ENCODE measurements at places on chromosomes 12 and 14.

GRCh38 chr12:69998011-69998410, 173.0 kb downstream of the MYRFL start:
- no peak for DNase-seq

DNA sequence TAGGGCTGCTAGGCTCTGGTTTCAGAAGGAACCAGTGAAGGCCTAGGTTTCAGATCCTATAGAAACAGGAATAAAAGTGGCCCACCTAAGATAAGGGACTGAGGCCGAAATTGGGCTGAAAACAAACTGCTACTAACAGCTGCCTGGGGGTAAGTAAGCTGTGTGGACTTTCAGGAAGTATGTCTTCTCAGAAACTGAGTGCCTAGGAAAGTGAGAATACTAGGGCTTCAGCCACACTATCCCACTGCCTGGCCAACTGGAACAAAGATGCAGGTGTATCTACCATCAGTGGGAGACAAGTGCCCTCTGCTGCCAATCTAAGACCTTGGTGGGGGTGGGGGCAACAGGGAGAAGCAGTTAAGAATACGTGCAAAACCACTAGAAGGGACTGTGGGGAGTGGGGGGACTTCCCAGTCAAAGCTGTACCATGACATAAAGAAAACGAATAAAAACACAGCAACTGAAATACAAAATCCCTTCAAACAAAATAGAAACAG, 82.5 kb downstream of the MED13L start:
- DNase-seq, result peak; percentile 30

DNA sequence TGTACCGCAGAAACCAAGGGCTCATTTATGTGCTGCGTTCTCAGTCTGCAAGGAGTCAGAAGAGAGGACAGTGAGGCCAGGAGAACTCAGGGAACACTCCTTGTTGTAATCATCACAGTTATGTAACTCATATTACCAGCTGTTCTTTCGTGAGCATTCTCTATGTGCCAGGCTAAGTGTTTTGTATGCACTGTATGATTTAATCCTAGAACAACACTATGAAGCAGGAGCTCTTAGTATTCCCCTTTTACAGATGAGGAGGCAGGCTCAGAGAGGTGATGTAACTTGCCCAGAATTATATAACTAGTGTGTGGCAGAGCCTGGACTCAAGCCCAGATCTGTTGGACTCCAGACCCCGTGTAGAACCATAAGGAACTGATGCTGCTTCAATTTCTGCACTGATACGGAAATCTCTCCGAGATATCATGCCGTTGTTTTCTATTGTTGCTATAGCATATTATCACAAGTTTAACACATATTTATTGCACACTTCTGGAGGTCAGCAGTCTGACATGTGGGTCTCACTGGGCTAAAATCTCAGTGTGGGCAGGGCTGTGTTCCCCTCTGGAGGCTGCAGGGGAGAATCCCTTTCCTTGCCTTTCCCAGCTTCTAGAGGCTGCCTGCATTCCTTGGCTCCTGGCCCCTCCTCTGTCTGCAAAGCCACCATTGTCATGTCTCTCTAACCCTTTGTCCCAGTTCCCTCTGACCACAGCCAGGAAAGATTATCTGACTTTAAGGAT, 16.3 kb upstream of the CD9 start:
- no peak for DNase-seq

- no peak for DNase-seq
These were observed 286.7 kb upstream of the GRIP1 start for GRCh38 chr12:66965621-66966020.

- no peak for DNase-seq
These were observed 29.9 kb upstream of the RIC8B start for GRCh38 chr12:106744600-106744999.

- DNase-seq, result no peak
These were observed 161.4 kb downstream of the TTC7B start for GRCh38 chr14:90654831-90655276.

DNA sequence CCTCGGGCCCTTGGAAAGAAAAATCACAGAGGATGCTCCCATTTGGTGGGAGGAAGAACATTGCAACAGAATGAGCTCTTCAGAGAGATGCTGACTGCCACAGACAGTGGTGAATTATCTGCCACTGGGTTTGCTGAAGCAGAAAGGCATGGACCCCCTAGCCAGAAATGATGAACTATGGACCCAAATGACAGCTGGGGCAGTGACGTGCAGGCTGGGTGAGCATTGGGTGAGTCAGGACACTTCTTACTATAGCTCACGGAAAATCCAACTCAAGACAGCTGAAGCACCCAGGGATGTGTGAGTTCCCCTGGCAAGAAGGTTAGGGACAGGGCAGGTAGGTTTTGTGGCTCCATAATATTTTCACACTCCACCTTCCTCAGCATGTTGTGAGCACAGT, 993.2 kb downstream of the BCL11B start:
- no peak for DNase-seq

DNA sequence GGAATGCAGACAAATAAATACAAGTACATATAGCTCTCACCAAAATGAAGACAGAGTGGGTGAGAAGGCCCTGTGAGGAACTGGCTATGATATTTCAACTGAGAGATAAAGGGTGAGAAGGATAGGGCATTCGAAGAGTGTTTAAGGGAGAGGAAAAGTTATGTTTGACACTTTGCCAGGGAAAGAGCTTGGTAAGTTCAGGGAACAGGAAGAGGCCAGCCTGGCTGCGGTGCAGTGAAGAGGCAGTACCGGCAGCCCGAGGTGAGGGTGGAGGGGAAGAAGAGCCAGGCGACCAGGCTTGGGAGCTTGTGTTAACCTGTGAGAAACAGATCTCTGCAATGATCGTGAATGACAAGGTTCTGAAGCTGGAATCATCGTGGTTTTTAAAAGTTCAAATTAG, 84.7 kb upstream of the RFX4 start:
- DNase-seq, result no peak

- no peak for DNase-seq
These were observed 39.4 kb upstream of the ATXN2 start for GRCh38 chr12:111638556-111638955.

DNA sequence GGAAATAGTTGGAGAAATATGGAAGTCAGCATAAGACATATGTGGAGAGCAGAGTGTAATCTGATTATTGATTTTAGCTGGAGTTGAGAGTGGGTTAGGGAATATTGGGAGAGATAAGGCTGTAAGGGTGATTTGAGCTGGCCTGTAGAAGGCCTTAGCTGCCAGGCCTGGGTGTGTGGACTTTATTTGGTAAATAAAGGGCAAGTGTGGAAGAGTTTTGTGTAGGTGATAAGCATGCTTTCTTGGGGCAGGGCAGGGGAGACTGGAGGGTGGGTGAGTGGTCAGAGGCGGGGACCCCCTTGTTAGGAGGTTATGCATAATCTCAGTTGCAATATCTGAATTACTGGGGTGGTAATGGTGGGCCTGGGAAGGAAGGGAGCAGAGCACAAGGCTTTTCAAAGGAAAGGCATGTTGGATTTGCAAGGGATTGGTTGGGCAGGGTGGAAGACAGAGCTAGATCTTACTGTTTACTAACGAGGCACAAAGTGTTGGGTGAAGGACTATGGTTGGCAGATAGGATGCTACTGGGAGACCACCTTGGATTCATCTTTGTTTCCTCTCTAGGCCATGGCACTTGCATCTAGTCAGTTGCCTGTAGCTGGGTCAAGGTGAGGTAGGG, 5.5 kb downstream of the KHNYN start:
- DNase-seq, result no peak

- no peak for DNase-seq
These were observed 1.1 kb downstream of the CNIH1 start for GRCh38 chr14:54440037-54440436.

GRCh38 chr14:91402771-91403600, 14.6 kb downstream of the CCDC88C start:
- no peak for DNase-seq

- DNase-seq, result no peak
These were observed 18.0 kb downstream of the BICD1 start for GRCh38 chr12:32124637-32125036.

DNA sequence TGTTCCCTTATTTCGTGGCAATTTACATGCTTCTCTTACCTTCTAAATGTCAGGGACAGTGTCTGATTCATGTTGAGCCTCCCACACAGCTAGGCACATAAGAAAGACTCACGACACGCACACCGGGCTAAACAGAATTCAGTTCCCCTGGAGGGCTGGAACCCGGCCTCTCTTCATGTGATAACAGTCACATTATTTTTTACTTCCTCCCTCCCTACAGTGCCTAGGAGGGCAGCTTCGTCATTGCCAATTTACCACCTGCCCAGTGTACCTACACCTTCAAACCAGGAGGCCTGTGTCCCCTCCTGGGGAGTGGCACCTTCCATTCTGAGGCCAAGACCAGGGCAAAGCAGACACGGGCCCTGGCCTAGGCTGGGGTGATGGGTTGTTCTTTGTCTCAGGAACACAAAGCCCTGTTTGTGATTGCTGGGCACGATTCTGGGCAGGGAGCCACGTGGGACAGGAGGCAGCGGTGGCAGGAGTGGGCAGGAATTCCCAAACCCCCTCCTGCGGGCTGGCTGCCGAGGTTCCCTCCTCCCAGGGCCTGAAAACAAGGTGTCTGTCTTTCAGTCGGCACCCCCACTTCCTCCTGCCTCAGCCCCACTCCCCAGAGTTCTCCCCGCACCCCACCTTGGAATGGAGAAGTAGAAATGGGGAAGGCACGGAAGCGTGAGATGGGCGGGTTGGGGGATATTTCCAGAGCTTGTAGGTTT, 6.8 kb upstream of the RASAL1 start:
- DNase-seq, result no peak

DNA sequence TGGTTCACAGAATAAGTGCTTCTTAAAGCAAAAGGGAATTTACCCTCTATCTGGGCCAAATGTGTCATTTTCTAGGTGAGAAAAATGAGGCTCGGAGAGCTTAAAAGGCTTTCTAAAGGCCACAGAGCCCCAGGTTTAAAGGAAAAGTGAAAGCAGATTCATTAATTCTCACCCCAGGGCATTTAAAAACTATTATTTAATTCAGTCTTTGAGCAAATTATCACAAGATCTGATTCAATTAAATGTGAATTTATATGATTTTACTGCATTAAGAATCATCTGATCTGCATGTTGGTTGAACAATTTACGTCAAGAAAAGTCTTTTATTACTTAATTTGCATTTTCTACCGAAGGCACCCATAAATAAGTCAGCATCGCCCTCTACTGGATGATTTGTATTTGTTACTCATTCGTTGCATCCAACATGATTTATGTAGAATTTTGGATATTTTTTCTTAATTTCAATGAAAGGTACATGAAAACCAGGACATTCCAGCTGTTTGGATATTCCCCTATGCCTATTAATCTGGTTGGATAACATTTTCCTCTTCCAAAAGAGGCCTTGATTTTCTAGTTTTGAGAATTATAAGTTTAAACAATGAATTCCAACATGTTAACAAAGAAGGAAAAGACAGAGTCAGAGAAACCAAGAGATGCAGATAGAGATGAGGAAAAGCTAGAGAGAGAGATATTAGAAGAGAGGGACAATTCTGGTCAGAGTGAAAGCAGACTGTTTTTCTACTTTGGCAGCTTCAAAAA, 19.1 kb upstream of the DHRS7 start:
- DNase-seq, result peak; percentile 65

GRCh38 chr12:15834575-15834974, 45.4 kb upstream of the EPS8 start:
- no peak for DNase-seq

GRCh38 chr14:101082036-101082435, 178.5 kb upstream of the RTL1 start:
- DNase-seq, result no peak

DNA sequence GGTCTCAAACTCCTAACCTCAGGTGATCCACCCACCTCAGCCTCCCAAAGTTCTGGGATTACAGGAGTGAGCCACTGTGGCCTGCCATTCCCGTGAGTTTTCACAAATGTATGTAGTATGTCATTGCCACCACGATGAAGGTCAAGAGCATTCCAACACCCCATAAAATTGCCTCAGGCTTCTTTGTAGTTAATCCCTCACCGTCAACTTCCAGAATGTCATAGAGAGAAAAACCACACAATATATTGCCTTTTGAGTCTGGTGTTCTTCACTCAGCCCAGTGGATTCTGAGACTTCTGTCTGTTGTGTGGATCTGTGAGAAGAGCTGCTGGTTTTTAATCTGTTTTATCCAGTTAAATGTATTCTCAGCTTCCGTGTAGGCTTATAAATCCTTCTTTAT, 12.6 kb upstream of the CFAP251 start:
- DNase-seq, result no peak

- no peak for DNase-seq
These were observed 108.6 kb upstream of the TTC7B start for GRCh38 chr14:90924621-90925340.

GRCh38 chr12:124094733-124095132, 121.7 kb downstream of the ZNF664 start:
- no peak for DNase-seq

Measured in CD4-positive, alpha-beta T cell treated with Interleukin-6 at 100 ng/mL for 8 hours (primary cell).